ENCODE measurements at places on chromosomes 7 and 10.

DNA sequence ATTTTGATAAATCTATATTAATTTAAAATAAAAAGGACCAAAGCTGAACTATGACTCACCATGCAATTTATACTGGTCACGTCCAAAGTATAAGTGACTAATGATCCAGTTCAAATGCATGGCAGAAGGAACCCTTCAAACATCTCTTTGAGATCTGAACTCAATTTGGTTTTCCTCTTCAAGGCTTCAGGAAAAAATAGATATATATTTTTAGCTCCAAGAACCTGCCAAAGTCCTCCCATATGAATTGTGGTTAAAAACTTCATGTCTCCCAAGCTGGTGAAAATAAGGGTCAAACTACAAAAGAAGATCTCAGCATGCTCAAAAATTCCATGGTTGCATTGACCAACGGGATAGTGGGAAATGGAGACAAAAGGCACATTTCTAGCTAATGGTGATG is 34.6 kb upstream of the PDE1C start:
- no peak for DNase-seq

DNA sequence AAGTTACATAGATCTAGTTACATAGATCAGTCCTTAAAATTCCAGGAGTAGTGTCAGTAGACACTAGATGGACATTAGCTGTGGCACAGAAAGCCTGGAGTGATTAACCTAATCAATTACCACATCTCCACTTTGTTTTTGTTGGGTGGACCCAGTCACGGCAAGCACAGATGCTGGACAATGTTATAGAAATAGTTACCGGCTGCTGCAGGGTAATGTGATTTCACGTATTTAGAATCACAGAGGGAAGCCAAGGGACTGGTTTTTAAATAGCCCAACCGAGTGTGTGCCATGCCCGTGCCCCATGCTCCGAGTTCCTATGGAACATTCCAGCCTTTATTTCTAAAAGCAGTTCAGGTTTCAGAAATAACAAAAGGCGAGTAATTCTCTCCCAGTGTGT is 2.8 kb downstream of the LGI1 start:
- DNase-seq, result no peak

- peak; percentile 49 for DNase-seq
Measured at GRCh38 chr10:71213761-71214440, 1.5 kb downstream of the UNC5B start.

- no peak for DNase-seq
Measured at GRCh38 chr7:110909117-110909516, 181.8 kb upstream of the LRRN3 start.

GRCh38 chr10:62422068-62422590 is 48.0 kb downstream of the ZNF365 start:
- DNase-seq, result peak; percentile 28

- DNase-seq, result no peak
Measured at GRCh38 chr7:35448486-35448885, 194.6 kb upstream of the TBX20 start.

- DNase-seq, result no peak
Measured at GRCh38 chr7:74542558-74543117, 88.9 kb downstream of the GTF2IRD1 start.
